ENCODE measurements at places on chromosomes 5 and 9.

DNA sequence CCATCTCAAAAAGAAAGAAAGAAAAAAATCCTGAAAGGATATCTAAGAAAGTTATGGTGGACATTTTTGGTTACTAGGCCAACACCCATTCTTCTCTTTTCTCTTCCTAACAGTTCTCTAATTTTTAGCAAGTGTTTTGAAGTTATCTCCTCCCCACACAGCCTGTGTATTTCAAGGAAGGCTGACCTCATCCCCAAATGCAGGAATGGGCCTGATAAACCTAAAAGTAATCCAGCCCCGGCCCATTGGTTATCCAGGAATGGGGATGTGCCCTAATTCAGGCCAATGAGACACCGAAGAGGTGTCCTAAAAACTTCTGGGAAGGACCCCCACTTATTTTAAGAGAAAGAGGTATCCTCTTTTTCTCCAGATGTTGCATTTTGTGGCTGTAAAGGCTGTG lies 46.6 kb downstream of the F2R start:
- DNase-seq, result no peak

- no peak for DNase-seq
These were observed 195.7 kb downstream of the CD180 start for GRCh38 chr5:67000794-67001475.

DNA sequence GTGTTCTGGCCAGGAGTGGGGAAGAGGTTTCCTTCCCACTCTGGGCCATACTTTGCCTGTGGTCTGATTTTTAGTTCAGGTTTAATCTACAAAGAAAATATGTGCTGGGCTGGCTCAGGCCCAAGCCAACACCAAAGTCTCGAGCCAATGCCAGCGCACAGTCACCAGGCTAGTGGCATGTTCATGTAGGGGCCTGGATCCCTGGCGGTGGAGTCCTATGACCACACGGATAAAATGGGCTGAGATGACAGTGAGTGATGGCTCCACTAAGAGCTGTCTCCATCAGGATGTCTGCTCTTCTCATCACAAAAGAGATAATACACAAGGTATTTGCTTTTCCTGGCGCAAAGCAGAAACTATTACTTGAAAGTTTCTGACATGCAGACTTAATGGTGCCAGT lies 92.9 kb upstream of the PTPN3 start:
- DNase-seq, result no peak

GRCh38 chr5:169736653-169737052 lies 99.6 kb downstream of the DOCK2 start:
- DNase-seq, result no peak

- DNase-seq, result no peak
These were observed 22.1 kb downstream of the DAB2IP start for GRCh38 chr9:121673576-121673975.

GRCh38 chr5:36880761-36881160 lies 4.2 kb downstream of the NIPBL start:
- no peak for DNase-seq

GRCh38 chr5:172223901-172224873 lies 30.2 kb downstream of the EFCAB9 start:
- no peak for DNase-seq
